ENCODE measurements at places on chromosomes 11 and 22.

DNA sequence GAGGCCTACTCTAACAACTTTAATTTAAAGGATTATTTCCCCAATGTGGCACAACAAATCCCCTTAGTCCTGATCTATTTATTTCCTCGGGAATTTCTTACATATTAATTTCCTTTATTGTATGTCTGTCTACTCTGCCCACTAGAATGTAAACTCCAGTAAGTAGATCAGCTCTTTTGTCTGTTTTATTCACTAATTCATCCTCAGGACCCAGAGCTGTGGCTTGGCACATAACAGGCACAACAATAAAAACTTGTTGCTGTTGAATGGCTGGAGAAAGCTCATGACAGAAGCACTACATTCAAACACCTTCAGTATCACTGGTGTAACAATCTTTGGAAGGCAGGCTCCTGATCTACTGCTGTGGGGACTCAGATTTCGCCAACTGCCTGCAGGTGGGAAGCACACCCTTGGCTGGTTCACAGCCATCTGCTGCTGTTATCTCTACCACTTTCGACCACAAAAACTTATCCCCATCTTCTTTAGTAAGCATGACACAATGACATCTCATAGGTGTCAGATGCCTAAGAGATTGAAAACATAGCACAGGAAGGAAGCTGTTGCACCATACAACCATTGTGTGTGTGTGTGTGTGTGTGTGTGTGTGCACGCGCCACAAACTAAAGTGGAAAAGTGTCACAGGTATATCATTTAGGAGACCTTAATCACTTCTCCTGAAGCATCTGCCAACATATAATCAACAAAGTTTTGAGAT lies 11.9 kb downstream of the HIRA start:
- DNase-seq = no peak

DNA sequence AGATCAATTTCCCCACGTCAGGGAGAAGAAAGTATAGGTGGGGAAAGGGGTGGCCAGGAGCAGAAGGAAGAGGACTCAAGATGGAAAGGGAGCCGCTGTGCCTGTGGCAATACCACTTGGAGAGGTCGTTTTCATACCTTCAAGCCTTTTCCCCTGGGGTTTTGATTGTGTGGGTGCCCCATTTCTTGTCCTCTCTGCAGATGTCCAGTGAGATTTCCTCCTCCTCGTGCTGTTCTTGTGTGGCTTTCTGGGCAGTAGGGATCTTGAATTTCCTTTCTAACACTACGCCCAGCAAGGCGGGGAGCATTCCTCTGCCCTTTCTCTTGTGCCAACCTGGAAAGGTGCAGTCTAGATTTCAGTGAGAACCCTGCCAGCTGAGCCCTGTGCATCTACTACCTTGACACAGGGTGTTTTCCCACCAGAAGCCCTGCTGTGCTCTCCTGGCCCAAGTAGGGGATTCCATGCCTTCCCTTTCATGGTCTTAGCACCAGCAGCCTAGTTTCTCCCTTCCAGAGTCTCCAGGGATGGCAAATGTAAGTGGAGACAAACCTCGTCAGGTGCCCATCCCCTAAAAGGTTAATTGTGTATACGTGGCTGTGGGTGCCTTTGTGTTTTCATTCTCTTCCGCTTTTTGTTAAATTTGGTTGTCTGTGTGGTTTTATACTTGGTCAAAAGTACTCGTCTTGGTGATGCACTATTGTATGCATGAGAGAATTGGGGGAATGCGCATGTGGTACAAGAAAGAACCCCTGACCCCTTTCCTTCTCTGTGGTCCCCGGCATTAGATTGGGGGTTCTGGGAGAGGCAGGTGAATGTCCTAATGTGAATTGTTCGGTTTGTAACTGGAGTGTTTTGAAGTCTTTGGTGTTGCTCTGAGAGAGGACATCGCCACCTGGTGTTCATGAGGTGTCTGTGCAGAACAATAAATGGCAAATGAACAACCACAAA lies 71.4 kb upstream of the MPEG1 start:
- DNase-seq = peak; percentile 29

DNA sequence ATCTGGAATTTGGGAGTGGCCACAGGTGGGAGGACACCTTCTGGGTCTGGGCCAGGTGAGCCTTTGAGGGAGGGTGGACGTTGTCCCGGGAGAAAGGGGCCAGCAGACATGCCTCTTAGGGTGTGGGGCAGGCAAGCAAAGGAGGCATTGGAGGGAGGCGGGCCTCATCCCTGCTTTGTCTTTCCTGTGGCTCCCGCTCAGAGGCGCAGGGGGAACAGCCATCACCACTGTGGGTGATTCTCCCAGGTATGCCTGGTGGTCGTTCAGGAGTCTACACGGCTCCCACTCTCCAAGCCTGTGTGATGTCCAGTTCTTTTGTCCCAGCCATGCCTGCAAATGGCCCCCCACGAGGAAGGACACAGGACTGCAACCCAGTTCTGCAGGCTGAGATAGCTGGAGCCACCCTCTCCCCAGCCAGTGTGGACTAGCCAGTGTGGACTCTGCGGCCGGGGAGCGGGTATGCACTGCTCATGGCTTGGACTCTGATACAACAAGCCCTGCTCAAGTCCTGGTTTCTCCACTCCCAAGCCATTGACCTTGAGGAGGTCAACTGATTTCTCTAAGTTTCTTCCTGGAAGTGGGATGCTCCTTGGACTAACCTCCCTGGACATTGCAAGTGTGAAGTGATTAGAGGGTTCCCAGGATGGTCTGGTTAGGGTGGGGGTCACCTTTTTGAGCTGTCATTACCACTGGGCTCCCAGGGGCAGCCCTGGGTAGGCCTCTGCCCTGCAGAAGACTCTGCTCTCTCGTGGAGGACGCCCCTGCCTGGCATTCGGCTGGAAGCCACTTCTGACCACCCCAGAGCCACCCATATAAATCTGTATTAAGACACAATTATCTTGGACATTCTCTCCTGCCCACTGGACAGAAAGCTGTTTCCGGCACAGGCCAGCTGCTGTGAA lies 1151.2 kb downstream of the BRD1 start:
- DNase-seq = no peak

DNA sequence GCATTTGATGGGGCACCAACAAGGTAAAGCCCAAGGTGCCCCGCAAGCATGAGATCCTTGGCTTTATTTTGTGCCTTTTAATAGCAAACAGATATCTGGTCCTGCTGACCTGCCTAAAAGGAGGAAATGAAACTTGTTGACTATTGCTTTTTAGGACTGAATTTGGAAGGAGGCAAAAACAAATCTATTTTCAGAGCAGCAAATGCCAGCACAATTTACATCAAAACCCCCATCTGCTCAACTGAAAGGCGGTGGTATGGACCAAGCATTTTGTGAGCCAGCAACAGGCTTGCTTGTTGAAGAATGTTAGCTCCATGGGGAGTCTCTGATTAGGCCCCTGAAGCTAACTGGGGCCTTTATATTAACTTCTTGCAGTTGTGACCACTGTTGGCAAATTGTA lies 192.6 kb upstream of the E2F8 start:
- DNase-seq = no peak

DNA sequence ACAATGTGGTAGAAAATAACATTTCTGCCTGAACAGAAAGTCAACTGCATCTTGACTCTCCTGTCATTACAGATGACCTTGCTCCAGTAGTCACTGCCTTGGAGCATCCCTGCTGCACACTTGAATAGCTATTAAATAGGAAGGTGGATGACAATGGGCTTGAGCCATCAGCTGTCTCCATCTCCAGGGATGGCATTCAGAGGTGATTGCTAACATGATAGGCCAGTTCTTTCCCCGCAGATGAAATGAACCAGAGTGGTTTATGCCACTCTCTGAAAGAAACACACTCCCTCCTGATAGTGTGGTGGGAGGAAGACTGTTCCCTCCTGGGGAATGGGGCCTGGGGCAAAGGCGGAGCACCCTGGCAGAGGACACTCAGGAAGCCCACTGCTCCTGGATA lies 57.1 kb upstream of the OLFML1 start:
- no peak for DNase-seq

DNA sequence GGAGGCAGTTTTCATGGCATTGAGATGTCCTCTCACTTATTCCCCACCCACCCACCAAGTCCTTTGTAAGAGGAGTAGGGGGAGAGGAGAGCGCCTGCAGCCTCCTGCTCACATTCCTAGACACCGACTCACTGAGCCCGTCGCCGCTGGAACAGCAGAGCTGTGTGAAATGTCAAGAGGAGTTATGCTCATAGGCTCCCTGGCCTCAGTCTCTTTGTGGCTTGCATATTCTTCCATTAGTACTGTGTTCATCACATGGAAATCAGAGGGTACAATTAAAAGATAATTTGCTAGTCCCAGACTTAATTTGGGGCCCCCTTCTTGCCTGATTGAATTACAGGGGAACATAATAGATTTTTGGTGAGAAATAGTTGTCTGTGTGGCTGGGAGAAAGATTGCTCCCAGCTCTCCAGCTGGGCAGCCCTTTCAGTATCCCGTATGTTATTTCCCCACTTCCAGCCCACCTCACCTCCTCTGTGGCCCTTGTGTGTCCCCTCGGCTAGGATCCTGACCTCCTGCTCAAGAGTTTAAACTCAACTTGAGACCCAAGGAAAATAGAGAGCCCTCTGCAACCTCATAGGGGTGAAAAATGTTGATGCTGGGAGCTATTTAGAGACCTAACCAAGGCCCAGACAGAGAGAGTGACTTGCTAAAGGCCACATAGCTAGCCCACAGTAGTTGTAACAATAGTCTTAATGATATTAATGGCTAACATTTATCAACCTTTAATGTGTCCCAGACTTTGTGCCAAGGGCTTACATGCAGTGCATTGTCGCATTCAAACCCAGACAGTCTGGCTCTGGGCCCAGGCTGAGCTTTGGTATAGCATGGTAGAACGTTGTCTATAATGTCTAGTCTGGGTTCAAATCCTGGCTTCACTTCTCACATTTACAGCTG lies 32.2 kb downstream of the LIMK2 start:
- DNase-seq = no peak
